Esophagus squamous epithelium (tissue), 5 donors: ENCODE measurements at places on chromosomes 13 and 19.

DNA sequence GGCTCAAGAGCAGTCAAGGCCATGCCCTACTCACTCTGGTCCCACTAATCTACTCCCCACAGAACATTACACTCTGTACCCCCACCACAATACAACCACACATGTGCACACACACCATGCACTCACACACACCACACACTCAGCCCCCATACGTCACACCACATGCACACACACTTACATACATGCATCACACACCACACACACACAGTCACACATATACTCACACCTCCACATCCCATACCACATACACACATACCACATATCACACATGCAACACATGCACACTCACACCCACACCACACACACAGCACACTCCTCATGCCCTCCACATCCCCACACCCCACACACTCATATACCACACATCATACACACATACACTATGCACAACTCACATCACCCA is 67.6 kb downstream of the RASL11A start:
- no peak for DNase-seq

DNA sequence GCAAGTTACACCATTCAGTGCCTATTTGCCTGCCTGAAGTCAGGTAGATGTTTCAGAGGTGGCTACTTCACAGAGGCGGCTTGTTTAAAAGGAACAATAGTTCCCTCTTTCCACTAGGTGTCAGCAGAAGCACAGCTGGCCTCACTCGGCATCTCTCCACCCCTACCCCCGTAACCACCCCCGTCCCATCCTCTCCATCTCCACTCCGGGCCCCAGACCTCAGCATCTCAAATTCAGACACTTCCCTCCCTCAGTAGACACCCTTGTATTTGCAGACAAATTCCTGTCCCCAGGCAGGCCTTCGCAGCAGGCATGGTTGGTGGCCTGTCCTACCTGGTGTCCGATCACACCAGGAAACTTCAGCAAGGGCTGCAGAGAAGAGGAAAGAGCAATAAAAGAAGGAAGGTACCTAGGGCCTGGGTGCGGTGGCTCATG is 9.1 kb upstream of the DPP9 start:
- DNase-seq, result no peak

- no peak for DNase-seq
Measured at GRCh38 chr19:32459204-32459865, 53.8 kb downstream of the DPY19L3 start.

DNA sequence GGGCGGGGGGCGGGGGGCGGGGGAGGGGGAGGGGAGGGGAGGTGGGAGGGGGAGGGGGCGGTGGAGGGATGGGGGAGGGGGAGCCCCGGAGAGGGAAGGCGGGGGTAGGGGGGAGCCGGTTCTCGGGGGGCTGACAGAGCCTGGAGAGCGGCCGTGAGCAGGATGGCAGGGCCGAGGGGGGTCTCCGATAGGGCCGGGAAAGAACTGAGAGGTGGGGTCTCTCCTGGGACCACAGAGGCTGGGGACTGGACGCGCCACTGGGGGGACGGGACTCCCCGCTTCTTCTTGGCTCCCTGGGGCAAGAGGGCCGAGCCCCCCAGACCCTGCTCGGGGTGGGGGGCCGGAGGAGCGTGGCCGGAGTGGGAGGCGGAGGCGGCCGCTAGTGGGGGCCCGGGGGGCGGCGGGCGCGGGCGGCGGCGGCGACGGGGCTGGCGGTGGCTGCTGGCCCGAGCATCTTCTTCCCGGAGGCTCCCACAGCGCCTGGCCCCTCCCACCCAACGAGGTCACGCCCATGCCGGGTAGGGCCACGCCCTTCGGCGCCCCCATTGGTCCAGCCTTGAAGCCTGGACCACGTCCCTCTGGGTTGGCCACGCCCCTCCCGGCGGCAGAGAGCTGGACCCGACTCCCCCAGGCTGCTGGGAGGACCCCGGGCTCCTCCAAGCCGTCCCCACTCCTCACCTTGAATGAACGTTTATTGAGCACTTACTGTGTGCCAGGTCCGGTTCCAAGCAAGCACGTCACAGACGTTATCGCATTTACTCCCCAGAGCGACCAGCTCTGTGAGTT is at the start of gene NOVA2:
NOVA2 (minus strand) TSS at position 313 of the 786 bp plus-strand sequence. CDS start 514 bp downstream, outside the sequence.
- no peak for DNase-seq

- no peak for DNase-seq
Measured at GRCh38 chr19:42121036-42121621, 11.1 kb downstream of the POU2F2 start.

GRCh38 chr19:1109032-1109551 is 5.3 kb downstream of the GPX4 start:
- no peak for DNase-seq

GRCh38 chr13:113859311-113860050 is 4.4 kb downstream of the GAS6 start:
- DNase-seq, result no peak

DNA sequence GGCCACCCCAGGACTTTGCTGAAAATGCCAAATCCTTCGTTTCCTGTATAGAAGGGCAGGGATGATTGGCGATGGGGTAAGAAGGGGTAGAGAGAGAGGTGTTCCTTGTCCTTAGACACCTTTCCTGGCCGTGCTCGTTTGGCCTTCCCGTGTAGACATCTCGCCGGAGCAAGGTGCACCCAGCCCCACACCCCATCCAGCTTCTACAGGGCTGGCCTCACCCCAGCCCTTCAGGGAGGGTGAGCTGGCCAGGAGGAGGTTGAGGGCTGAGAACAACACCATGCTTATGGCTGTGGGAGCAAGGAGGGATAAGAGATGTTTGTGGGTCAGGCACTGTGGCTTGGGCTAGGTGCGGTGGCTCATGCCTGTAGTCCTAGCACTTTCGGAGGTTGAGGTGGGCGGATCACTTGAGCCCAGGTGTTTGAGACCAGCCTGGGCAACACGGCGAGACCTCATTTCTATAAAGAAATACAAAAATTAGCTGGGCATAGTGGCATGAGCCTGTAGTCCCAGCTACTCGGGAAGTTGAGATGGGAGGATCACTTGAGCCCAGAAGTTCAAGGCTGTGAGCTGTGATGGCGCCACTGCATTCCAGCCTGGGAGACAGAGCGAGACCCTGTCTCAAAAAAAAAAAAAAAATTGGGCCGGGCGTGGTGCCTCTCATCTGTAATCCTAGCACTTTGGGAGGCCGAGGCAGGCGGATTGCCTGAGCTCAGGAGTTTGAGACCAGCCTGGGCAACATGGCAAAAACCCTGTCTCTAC is 15.5 kb downstream of the SMARCA4 start:
- DNase-seq, result no peak

GRCh38 chr13:26503826-26504594 is 53.5 kb upstream of the WASF3 start:
- no peak for DNase-seq

GRCh38 chr13:23610966-23611491 is 40.8 kb downstream of the TNFRSF19 start:
- DNase-seq, result no peak
